ENCODE measurements at places on chromosomes 6 and 20.
A peak's percentile ranks its signal among the peaks of the same experiment; 100 is the strongest.

DNA sequence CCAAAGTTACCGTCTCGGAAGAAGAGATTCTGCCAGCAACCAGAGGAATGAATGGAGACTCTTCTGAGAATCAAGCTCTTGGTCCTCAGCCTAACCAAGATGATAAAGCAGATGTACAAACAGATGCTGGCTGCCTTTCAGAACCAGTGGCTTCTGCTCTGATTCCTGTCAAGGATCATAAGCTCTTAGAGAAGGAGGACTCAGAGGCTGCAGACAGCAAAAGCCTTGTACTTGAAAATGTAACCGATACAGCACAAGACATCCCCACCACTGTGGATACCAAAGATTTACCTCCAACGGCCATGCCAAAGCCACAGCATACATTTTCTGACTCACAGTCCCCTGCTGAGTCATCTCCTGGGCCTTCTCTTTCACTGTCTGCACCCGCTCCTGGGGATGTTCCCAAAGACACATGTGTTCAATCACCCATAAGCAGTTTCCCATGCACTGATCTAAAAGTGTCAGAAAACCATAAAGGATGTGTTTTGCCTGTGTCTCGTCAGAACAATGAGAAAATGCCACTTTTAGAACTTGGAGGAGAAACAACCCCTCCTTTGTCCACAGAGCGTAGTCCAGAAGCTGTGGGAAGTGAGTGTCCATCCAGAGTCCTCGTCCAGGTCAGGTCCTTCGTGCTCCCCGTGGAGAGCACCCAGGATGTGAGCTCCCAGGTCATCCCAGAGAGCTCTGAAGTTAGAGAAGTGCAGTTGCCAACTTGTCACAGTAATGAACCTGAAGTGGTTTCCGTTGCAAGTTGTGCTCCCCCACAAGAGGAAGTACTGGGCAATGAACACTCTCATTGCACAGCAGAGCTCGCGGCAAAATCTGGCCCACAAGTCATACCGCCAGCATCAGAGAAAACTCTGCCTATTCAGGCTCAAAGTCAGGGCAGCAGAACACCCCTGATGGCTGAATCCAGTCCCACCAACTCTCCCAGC is 109.6 kb downstream of the RTN4IP1 start:
- DNase-seq, result peak; percentile 64

DNA sequence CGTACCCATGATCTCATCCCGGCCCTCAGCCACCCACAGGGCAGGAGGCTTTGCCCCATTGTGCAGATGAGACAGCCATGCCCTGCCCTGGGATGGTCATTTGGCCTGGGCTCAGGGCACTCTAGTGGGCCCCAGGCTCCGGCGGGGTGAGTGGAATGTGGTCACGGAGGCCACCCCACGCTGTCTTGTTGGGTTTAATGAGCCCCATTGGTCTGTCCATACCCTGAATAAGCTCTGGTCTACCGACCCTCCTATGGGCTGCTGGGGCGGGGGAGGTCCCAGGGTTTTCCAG is 50.6 kb downstream of the FGD2 start:
- no peak for DNase-seq

- no peak for DNase-seq
Observed at GRCh38 chr20:58852543-58853271, at the start of gene GNAS. Gene GNAS (plus strand): TSS chr20:58852716.

- no peak for DNase-seq
Observed at GRCh38 chr6:46059608-46060007, 43.9 kb upstream of the CLIC5 start.

Measured in stimulated activated CD8-positive, alpha-beta memory T cell treated with anti-CD3 and anti-CD28 coated beads, Interleukin-4, amount 100 ng/mL, for 4 hours (primary cell).